ENCODE measurements at places on chromosomes 4 and X.

GRCh38 chr4:152165146-152165545 is 370.7 kb downstream of the FBXW7 start:
- no peak for DNase-seq

DNA sequence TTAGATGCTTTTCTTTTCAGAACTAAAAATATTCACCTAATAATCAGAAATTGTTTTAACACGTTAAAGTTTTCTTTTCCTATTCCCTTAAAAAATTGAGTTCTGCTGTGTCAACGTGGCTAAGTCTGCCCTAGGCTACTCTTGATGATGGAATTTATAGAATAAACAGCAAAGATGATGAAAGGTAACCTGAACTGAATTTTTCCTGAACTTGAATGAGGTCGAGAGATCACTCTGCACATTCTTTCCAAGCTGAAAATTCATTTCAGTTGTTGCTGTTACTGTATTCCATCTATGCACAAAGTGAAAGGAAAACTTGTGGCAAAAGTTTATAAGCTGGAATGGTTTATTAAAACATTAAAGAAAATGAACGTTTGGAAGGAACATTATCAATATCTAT is 245.9 kb upstream of the GIMD1 start:
- DNase-seq: no peak

- DNase-seq: no peak
Observed at GRCh38 chr4:102169345-102169744, 175.9 kb downstream of the SLC39A8 start.

DNA sequence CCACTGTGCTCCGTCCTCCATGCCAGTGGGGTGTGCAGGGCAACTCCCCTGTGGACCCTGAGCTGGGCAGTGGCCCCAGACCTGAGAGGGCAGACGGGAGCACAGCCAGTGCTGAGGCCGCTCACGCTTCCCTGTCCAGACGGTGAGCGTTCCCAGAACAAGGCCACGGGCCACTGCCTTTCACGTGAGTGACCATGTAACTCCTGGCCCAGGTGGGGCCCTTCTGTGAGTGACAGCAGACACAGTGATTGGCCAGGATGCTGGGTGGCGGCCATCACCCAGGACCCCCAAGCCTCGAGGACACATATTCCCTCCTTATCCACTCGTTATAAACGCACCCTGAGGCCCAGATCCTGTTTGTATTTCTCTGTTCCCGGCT is 10.5 kb downstream of the NSG1 start:
- no peak for DNase-seq

DNA sequence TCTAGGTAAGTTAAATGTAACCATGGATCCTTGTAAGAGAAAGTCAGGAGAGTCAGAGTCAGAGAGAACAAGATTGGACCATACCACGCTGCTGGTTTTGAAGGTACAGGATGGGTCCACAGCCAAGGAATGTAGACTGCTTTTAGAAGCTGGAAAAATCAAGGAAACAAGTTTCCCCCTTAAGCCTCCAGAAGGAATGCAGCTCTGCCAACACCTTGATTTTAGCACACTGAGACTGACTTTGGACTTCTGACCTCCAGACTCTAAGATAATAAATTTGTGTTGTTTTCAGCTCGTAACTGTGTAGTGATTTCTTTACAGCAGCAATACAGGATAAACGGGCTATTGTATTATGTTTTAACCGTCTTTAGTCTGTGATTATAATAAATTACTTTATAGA is 108.0 kb upstream of the USP38 start:
- DNase-seq: no peak

- no peak for DNase-seq
Observed at GRCh38 chrX:9370893-9371292, 94.0 kb upstream of the TBL1X start.

- no peak for DNase-seq
Observed at GRCh38 chr4:81704461-81704860, 232.8 kb upstream of the RASGEF1B start.

DNA sequence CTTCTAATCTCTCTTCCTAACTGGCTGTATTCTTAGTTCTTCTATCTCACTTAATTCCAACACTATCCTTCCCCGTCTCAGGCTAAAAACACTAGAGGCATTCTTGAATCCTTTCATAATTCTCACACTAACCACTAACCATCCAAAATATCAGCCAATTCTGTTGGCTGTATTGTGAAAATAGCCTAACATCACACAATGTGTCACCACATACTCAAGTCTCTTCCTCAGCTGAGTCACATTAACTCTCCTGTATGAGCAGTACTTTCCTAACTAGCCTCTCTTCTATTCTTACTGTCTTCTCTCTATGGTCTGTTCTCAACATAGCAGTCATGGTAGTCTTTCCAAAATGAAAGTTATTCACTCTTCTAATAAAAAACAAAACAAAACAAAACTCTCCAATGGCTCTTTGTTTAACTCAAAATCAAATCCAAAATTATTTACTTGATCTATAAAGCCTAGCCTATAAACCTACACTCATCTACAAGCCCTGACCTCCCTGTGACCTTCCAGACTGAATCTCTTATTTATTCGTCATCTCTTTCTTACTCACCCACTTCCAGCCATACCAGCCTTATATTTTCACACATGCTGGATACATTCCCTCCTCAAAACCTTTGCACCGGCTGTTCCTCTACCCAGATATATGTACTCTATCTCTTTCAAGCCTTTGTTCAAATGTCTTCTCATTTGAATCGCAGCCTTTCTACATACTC is 445.9 kb downstream of the TLL1 start:
- DNase-seq: no peak
